ENCODE measurements at places on chromosomes 1 and 21.

- DNase-seq = no peak
These were observed 5.4 kb downstream of the HSD11B1 start for GRCh38 chr1:209710093-209710492.

DNA sequence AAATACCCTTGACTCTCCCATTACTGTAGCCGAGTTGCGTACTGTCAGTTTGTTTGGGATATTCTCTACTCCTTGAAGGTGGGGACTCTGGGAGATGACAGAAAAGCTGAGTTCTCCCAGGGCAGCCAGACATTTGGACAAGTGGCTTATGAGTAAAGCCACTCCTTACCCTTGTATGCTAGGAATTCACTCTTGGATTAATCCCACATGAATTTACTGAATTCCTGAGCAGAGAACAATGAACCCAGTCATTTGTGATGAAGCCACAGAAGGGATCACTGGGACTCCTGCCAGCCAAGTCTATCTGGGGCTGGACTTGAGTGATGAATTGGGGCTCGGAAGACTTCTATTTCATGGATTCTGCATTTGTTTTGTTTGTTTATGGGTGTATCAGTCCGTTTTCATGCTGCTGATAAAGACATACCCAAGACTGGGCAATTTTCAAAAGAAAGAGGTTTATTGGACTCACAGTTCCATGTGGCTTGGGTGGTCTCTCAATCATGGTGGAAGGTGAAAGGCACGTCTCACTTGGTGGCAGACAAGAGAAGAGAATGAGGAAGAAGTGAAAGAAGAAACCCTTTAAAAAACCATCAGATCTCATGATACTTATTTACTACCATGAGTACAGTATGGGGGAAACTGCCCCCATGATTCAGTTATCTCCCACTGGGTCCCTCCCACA, 25.1 kb downstream of the C1orf116 start:
- DNase-seq = no peak

DNA sequence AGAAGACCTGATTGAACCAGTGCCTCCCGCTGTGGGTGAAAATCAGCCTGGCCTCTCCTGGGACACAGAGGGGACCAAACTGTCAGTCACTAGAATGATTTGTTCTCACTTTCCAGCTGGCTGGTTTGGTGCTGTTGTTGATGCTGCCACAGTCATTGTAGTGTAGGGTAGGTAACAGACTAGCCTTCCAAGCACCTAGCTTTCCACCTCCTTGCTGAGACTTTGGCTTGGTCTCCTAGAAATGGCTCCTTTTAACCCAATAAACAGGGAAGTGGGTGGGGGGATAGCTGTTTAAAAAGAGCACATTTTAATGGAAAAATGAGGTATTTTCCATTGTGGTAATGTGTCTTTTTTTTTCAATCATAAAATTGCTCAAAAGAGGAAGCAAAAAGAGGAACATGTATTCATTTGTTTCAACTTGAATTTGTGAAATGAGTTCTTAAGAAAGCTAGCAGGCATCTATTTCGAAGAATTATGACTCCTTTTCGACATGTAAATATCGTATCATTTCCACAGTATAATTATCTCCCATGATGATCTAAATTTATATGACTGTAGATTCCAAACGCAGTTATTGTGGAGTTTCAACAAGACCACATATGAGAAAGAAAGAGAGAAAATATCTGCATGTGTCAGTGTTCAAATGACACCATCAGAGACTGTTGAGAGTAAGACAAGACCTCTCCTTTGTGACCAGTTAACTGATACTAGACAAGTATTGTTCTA, 190.1 kb downstream of the HLX start:
- DNase-seq = no peak

DNA sequence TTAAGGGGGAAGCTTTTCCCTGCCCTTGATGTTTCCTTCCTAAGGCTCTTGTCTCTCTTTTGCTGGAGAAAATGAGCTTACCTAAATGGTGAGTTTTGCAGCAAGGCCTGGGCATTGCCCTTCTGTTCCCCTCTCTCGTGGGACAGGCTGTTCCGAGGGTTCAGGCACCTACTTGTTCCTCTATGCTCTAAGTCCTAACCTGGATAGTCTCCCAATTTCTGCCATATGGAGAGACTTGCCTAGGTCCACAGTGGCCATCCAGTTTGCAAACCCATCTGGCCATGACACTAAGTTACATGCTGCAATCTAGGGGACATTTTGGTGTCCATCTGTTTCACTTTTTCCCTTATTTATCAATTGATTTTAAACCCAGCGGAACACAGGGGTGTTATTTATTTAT, 192.0 kb upstream of the KIAA0040 start:
- DNase-seq = no peak

DNA sequence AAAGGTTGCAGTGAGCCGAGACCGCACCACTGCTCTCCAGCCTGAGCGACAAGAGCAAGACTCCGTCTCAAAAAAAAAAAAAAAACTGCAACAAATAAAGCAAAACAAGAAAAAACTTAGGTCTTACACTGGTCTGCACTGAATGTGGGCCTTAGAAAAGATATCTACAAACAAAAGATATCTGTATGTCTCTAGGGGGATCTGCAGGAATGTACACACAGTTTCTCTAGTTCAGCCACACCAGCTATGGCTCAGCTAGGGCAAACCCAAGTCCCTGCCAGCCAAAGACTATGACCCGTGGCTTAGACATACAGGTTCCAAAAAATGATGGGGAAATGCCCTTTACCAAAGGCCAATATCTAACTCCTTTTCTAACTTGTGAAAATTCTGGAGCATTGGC, 202.4 kb upstream of the KAZN start:
- DNase-seq = no peak

GRCh38 chr1:66296370-66296769, 237.6 kb upstream of the SGIP1 start:
- DNase-seq = no peak

DNA sequence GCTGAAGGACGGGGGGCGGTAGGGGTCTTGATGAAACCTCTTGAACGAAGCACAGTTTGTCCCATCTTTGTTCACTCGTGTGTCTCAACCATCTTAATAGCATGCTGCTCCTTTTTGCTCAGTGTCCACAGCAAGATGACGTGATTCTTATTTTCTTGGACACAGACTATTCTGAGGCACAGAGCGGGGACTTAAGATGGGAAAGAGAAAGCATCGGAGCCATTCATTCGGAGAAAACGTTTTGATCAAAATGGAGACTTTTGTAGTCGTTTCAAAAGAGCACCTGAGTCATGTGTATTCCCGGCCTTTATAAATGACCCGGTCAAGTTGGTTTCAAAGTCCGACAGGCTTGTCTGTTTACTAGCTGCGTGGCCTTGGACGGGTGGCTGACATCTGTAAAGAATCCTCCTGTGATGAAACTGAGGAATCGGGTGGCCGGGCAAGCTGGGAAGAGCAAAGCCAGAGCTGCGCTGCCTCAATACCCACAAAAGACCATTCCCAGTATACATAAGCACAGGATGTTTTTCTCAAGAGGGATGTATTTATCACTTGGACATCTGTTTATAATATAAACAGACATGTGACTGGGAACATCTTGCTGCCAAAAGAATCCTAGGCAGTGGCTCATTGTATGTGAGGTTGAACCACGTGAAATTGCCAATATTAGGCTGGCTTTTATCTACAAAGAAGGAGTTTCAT, 18.5 kb downstream of the ETS2 start:
- DNase-seq = no peak

- no peak for DNase-seq
These were observed 59.0 kb downstream of the ALPL start for GRCh38 chr1:21568006-21568746.

DNA sequence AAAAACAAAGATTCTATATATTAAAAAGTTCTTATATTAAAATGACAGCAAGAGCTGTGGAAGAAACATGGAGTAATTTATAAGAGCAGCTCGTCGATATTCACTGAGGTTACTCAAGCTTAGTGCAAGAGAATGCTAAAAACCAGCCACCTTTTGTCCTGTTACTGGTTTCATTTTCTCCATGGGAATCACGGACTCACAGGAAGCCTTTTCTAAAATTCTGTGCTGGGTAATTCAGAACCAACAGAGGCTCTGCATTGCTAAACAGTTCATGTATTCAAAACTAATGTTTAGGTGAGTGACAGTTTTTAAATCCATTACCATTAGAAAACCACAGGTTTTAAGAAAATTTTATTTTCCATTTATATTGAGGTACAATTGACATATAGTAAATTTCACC, 147.8 kb upstream of the MAP1LC3C start:
- DNase-seq = no peak

- peak; percentile 59 for DNase-seq
These were observed 3.8 kb upstream of the PLEKHA6 start for GRCh38 chr1:204363335-204364114.

DNA sequence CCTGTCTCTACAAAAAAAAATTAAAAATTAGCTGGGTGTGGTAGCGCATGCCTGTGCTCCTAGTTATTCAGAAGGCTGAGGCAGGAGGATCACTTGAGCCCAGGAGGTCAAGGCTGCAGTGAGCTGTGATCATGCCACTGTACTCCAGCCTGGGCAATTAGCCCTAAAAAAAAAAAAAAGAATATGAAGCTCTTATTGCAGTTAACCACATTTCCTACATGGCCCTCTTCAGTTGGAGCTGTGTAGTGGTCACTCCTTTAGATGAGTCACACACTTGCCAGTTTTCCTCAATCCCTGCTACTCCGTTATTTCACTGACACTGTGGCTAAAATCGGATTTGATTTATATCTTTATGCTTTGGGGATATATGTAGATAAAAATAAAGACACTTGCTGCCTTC, 11.8 kb downstream of the NFYC start:
- peak; percentile 97 for DNase-seq

- DNase-seq = no peak
These were observed 173.2 kb downstream of the LBR start for GRCh38 chr1:225254676-225255075.

DNA sequence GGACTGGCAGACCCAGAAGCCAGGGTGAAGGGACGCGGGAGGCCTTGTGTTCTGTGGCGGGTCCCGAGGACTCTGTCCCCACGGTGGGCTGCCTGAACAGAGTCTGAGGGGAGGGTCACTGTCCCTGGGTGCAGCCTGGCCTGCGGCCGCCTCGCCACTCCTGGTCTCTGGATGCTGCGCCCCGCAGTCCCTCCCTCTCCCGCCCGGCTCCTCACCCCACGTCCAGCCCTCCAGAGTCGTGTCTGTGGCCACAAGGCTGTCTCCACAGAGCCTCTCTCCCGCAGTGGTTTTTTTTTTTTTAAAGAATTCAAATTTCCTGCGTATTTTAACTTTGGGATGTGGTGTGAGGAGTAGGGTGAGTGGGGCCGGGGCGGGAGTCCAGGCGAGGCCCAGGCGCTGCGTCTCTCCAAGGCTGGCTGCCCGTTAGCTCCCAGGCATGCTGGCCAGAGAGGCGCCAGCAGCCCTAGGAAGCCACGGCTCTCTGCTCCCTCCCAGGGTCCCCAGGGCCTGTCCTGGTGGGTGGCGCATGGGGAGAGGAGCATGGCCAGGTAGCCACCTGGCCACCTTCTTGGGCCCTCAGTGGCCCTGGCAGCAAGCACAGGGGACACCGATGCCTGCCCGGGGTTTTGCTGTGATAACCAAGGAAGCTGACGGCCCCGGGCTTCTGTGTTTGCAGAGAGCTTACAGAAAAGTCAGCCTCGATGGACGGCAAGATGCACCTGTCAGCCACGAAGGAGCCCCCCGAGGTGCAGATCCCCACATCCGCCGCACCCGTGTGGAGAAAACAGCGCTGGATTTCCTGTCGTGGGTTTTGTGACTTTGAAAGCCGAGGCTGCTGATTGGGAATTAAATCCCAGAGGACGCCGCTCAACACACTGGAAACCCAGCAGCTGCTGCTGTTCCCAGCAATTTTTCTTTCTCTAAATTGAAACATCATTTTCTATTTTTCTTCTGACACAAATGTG, 72.8 kb downstream of the MORN1 start:
- DNase-seq = no peak

- no peak for DNase-seq
These were observed 5.8 kb upstream of the ZNF326 start for GRCh38 chr1:89989099-89989498.

Measured in NCI-H2029 (cell line).